Fibroblast of upper back skin (primary cell): ENCODE measurements at places on chromosomes 3 and 15.

GRCh38 chr15:67902579-67903009 lies 62.7 kb upstream of the RNU6-1 start:
- no peak for DNase-seq

DNA sequence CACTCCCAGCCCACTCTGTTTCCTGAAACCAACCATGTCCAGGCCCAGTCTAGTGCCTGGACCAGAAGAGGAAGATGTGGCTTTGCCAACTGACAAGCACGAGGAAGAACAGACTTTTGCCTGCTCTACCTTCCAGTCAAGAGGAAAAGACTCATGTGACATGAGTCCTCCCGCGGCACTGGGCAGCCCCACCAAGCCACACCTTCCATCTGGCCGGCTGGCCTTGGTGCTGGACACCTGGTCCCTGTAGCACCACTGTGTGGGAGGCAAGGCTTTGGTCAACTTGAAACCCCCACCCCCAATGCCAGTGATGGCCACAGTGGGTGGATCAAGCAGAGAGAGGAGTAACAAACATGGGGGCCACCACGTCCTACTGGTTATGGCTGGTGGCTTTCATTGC lies 12.5 kb downstream of the CHDH start:
- no peak for DNase-seq

GRCh38 chr3:10420745-10421475 lies 84.5 kb downstream of the ATP2B2 start:
- DNase-seq: no peak

DNA sequence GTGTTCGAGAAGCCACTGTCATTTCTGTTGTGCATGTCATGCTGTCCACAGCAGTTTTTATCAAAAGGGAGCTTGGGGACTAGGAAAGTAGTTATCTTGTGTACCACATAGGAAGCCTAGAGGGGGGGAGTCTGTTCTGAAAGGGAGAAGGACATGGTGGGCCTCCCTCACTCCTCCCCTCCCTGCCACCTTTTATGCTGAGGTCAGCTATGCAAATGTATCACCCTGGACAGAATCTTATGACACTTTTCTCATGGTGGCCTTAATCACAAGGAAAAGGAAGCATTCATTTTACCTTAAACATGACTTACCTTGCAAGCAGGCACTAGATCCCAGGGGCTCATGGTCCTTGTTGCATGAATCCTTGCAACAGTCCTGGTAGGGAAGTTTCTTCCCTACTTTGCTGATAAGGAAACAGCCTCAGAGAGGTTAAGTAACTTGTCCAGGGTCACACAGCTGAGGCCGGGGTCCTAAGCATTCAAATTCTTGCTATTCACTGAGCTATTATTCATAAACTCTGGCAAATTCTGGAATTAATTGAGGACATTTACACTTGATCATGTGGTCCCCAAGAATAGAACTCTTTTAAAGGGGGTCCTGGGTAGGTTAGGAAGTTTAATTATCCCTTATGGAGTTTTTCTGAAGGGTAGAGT lies 81.1 kb upstream of the SLC6A1 start:
- no peak for DNase-seq

DNA sequence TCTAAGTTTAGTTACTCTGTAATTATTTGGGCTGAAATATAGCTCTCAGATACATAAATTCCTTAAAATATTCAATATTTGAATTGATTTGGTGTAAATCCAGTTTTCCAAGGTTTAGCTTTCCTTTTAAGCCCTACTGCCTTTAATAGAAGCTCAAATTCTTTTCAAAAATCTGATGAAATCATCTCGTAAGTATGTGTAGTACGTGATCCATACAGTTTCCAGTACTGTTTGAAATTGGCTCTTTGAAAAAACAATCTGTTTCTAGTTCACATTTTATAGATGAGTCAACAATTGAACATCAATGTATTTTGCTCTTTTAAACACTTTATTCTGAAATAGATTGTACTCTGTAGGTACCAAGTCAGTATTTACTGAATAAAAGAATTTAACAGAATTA lies 84.2 kb downstream of the LRRC49 start:
- peak; percentile 93 for DNase-seq

GRCh38 chr3:57998366-57999283 lies 9.6 kb upstream of the FLNB start:
- DNase-seq: no peak

- no peak for DNase-seq
Measured at GRCh38 chr15:66496951-66497501, 536 bp downstream of the SNAPC5 start.

- DNase-seq: no peak
Measured at GRCh38 chr15:85704720-85705429, 89.8 kb downstream of the KLHL25 start.

DNA sequence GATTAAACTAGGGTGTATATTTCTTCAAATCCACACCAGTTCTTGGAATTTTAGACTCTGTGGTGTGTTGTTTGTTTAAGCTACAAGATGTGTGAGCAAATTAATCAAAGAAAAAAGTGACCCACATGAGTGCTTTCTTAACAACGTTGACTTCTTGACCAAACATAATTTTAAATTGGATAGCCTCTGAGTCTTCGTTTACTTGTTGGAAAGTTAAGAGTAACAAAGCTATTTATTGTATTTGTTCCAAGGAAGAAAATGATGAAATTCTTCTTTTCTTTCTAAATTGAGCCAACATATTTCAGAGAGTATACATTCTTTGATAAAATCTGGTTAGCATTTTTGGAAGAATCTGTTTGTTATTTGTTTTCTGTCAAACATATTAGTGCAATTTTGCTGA lies 99.9 kb upstream of the IGSF10 start:
- DNase-seq: no peak

DNA sequence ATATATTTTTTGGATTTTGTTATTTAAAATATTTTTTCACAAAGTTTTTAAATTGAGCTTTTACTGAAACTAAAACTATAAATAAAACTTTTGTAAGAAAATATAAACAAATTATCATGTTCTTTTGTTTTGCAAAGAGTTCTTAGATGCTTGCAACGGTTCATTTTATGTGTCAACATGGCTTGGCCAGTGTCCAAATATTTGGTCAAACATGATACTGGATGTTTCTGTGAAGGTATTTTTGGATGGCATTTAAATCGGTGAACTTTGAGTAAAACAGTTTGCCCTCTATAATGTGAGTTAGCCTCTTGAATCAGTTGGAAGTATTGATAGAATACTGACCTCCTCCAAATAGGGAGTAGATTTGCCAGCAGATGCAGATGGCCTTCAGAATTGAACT lies 612.6 kb upstream of the NECTIN3 start:
- DNase-seq: peak; percentile 22

DNA sequence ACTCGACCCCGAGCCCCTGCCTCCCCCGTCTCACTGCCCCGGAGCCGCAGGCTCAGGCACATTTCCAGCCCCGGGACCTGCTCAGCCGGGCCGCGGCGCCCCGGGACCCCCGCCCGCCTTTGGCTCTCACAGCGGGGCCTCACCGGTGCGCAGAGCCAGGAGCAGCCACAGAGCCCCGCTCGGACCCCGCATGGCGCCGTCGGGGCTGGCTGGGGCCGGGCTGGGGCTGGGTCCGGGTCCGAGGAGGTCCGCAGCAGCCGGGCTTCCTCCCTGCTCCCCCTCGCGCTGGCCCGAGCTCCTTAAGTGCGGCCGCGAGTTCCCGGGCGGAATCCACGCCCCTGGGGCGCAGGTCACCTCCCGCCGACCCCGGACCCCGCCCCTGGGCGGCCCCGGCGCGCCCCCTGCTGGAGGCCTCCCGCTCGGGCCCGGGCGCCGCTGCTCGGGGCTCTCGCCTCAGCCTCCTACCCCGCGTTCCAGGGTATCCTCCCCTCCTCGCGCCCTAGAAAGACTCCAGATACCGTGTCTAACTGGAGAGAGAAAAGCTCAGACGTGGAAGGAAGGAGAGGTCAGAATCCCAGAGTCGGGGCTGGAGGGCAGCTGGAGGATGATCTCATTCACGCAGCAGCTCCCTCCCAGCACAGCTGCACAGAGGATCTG lies at the start of gene MELTF:
Gene MELTF (minus strand): TSS at position 307 of the 657 bp plus-strand sequence. CDS start 115 bp downstream, at position 192.
- DNase-seq: peak; percentile 36

- no peak for DNase-seq
Measured at GRCh38 chr3:47007001-47007400, 27.5 kb downstream of the NBEAL2 start.

DNA sequence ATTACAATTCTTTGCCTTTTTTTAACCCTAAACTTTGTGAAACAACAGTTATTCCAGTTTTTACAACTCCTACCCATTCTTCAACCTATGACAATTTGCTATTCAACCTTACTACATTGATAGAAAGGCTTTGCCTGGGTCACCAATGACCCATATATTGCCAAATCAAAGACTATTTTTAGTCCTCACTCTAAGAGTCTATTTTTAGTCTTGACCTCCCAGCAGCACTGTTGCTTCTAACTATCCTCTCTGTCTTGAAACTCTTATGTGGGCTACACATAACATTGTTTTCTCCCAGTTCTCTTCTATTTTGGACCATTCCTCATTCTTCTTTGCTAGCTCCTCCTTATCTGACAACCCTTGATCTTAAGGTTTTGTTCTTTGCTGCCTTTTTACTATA lies 71.4 kb downstream of the C3orf80 start:
- peak; percentile 25 for DNase-seq

- DNase-seq: peak; percentile 69
Measured at GRCh38 chr3:44198284-44199269, 43.1 kb upstream of the TOPAZ1 start.

DNA sequence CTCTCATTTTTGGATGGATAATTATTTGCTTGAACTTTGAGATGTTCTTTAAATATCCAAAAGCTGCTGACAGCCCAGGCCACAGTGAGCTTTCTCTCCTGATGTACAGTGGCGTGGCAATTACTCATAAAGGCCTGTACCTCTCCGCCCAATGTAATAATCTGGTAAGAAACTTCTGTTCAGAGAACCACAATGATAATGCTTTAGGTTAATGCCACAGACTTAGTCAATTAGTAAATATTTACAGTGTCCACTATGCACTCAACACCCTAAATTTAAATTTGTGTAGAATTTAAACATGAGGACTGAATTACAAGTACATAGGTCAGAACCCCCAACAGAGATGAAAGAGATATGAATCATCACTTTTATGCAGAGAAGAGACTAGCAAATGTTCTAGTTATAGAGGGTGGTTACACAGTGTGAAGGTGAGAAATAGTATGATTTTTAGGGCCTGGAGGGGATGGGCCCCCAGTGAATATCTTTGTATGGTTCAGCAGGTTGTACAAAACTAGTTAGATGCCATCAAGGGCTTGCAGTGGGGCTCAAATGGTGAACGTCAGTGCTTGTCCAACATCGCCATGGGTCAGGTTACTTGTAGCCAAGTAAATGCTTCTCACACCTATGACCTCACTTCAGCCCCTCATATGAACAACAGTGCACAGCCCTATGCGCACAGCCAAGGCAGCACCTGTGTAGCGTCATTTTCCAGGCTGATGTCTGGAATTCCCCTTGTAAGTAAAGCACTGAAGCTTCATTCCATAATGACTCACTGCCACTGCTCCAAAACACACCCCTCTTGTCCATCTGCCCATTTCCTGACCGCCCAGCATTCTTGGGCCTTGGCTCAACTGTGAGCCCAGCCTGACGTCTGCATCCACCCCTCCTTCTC lies 13.3 kb downstream of the ABHD2 start:
- peak; percentile 96 for DNase-seq

GRCh38 chr3:127274200-127274760 lies 13.6 kb downstream of the PRR20G start:
- no peak for DNase-seq

DNA sequence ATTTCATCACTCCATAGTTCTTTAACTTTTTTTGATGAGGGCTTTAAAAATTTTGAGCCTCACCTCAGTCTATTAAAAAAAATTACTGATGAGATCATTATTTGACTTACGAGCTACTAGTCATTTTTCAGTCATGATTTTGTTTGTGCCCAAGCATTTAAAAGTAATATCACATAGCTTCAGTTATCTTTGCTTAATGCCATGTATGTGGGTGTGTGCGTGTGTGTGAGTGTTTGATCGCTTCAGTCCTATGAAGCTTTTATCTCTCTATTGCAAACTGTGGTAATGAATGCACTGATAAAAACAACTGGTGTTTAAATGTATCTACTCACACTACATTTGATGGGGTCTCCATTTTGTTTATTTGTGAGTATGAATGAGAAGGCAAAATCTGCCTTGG lies 49.8 kb downstream of the RSRC1 start:
- no peak for DNase-seq
